Non-pigmented ciliary epithelial cell (primary cell): ENCODE measurements at places on chromosomes 12 and 14.

GRCh38 chr12:130220706-130221100 lies 58.4 kb downstream of the FZD10 start:
- DNase-seq: no peak

- no peak for DNase-seq
These were observed 10.0 kb upstream of the CDCA4 start for GRCh38 chr14:105030836-105031396.

- no peak for DNase-seq
These were observed 124.9 kb downstream of the TSPAN9 start for GRCh38 chr12:3202096-3202495.

DNA sequence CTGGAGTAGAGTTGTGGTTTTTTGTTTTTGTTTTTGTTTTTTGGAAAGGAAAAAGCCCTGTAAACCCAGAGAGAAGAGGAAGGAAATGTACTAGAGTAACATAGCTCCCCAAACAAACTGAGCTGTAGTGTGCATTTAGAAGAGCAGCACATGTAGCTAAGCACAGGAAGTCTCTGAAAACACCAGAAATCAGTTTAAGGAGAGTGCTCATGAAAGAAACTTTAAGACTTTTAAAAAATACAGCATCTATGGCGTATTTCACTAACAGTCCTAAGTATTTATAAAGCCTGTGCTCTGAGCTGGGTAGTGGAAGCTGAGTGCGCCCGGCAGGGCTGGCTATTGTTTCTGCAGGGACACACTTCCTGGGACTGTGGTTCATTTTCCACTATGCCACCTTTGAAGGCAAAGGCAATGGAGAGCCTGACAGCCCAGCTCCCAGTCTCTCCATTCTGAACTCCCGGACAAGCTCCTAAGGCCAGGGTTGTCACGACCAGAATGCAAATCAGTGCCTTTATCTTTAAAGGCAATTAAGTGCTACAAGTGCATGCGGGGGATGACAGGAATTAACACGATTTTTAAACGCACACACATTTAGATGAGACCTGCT lies 45.4 kb downstream of the NIN start:
- no peak for DNase-seq

GRCh38 chr12:111438481-111438880 lies 32.8 kb downstream of the SH2B3 start:
- DNase-seq: no peak

GRCh38 chr12:56087220-56087619 lies 7.3 kb downstream of the ERBB3 start:
- no peak for DNase-seq

DNA sequence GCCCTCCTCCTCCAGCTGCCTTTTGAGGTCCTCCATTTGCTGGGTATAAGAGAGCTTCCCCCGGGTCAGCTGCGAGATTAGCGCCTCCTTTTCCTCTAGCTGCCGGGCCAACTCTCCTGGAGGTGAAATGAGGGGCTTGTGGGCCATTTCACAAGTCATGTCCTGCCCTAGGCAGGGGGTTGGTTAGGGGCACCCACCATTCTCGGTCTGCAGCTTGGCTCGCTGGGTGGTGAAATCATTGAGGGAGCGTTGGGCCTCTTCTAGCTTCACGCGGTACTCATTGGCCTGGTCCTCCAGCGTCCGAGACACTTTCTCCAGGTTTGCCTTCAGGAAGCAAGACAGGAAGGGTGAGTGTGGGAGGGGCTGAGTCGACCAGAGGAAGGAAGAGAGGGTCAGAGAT lies 12.6 kb downstream of the CMTM5 start:
- no peak for DNase-seq
